ENCODE measurements at places on chromosomes 12 and 14.

DNA sequence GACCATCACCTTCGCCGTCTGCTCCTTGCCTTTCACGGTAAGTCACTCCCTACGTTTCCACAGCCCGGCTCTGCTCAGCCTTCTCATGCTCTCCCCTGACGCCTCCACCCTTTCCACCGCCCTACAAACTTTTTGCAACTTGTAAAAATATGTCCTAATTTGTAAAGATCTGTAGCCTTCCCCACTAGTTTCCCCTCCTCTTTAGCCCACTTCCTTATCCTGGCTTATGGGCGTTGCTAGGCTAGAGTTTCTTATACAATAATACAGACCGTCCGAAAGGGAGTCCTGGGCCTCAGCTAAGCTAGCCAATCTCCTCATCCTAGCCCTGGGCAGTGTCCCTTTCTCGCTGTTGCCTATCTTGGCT lies 1.2 kb downstream of the PTGER2 start:
- no peak for DNase-seq

GRCh38 chr14:106631879-106632278 lies 1105.5 kb downstream of the TMEM121 start:
- no peak for DNase-seq

- DNase-seq = no peak
Measured at GRCh38 chr12:76896274-76896673, 17.5 kb upstream of the CSRP2 start.

GRCh38 chr12:26492406-26492805 lies 297.0 kb downstream of the SSPN start:
- DNase-seq = no peak

- DNase-seq = no peak
Measured at GRCh38 chr14:96792003-96792402, 5.2 kb upstream of the VRK1 start.

DNA sequence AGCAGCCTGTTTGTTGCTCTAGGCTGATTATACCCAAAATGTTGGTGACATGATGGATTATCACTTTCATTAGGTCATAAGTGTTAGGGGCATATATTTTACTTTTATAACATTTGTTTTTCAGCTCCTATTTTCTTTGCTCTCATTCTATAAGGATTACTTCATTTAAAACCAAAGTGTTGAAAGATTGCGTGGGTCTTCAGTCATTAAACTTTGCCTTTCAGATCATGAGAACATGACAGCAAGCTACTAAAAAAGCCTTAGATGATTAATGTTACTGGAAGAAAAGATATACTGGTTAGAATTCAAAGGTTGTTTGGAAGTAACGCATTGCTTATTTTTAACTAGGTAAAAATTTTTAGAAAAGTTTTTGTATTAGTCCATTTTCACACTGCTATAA lies 156.8 kb downstream of the ERC1 start:
- DNase-seq = no peak

- no peak for DNase-seq
Measured at GRCh38 chr12:25322918-25323531, 72.3 kb upstream of the KRAS start.

DNA sequence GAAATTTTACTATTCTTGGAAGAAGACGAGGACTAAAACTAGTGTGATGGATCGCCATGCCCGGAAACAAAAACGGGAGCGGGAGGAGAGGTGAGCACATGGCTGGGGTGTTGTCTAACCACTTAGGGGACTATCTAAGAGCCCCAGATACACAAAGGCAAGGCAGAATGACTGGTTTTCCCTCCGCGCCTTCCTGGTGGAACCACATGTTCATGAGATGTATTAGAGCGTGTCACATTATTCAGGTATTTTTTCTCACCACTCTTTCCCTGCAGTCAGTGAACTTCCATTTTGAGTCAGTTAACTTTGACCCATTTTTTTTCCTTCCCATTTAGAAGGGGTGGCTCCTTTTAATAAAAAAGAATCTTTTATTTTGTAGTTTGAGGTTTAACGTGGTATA lies 68.8 kb upstream of the TRAF3 start:
- no peak for DNase-seq

DNA sequence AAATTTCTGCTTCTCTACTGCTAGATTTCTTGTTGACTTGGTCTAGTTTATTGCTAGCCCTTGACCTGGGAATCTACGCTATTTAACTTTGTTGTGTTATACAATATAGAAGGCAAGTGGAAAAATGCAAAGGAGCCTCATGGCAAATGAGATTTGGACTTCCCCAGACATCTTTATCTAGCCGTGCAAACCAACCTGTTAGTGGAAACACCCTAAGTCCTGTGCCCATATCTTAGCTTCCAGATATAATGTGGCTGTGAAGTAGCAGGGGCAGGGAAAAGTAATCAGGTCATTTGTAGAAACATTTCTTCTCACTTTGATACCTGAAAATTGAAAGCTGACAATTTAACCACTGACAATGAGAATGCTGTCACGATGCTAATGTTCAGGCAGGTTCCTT lies 90.7 kb upstream of the ATP2B1 start:
- DNase-seq = no peak

DNA sequence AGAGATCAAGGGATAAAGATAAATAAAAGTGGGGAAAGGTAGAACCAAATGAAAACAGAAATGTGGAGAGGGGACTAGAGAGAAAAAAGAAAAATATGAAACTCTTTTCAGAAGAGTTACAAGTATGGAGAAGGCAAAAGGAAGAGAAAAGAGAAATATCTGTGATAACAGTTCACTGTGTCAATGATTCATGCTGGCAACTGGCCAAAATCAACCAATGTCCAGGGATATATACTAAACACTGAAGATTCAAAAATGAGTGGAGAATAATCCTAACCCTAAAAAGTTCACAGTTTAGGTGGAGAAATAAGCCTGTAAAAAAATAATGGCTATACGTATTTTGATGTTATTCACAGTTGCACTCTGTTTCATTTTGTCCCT lies 372.3 kb upstream of the KITLG start:
- no peak for DNase-seq

GRCh38 chr14:77141214-77142004 lies at the start of gene ZDHHC22:
ZDHHC22 (minus strand) TSS chr14:77141791; CDS start chr14:77139738, 2,053 bp downstream.
- DNase-seq = no peak

GRCh38 chr12:19695244-19696098 lies 256.2 kb downstream of the AEBP2 start:
- DNase-seq = no peak

DNA sequence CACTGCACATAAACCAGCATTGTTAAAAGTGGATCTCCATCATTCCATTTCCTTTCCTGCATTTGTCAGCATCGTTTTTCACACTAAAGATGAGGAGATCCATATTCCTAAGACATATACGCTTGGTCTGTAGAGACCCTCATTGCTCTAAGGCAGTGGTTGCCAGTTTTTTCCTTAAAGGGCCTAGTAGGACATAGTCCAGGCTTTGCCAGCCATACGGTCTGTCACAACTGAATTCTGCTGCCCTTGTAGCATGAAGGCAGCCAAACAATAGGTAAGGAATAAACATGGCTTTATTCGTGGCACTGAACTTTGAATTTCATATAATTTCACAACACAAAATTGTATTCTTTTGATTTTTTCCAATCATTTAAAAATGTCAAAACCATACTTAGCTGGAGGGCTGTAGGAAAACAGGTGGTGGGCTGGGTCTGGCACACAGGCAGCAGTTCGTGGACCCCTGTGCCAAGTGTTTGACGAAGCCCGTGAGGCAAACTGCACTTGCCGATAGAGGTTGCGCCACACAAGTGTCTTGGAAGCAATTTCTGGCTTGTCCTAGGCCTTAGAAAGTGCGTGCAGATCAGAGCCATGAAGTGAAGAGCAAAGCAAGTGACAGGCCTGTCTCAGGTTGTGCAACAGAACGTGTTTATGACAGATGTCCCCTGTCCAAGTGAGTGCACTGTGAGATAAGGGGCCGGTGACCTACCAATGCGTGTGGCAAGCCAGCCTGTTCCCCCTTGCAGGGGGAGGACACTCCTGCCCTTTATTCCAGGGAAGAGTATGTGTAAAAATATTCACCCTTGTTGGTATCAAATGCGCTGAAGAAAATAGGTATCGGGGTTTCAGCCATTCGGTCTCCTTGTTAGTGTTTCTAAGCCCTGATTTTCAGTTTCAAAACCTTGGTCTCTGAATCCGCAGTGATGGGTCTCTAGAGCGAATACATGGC lies 916 bp upstream of the CHPT1 start:
- no peak for DNase-seq

GRCh38 chr12:84913129-84913515 lies 523 bp upstream of the SLC6A15 start:
- no peak for DNase-seq

- no peak for DNase-seq
Measured at GRCh38 chr12:95229636-95230035, 12.0 kb downstream of the VEZT start.

DNA sequence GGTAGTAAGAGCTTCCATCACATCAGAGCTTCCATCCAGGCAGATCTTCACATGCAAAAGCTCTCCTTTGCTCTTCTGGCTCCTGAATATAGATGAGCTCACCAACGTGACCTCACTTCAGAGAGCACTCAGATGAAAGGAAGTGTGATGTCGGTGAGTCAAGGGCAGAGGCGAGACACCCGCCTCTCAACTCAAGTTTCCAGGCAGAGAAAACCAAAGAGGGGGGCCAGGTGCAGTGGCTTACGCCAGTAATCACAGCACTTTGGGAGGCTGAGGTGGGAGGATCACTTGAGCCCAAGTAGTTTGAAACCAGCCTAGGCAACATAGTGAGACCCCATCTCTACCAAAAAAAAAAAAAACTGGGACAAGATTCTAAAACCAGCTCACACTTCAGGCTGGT lies 126.9 kb downstream of the DUSP6 start:
- peak; percentile 67 for DNase-seq

- no peak for DNase-seq
Measured at GRCh38 chr14:45743884-45744283, 490.9 kb upstream of the MIS18BP1 start.

- DNase-seq = no peak
Measured at GRCh38 chr12:127717278-127717677, 549.7 kb upstream of the TMEM132C start.

GRCh38 chr14:87644689-87645088 lies 348.3 kb downstream of the GALC start:
- DNase-seq = no peak

GRCh38 chr14:101601606-101602465 lies 40.5 kb downstream of the DIO3 start:
- DNase-seq = no peak

DNA sequence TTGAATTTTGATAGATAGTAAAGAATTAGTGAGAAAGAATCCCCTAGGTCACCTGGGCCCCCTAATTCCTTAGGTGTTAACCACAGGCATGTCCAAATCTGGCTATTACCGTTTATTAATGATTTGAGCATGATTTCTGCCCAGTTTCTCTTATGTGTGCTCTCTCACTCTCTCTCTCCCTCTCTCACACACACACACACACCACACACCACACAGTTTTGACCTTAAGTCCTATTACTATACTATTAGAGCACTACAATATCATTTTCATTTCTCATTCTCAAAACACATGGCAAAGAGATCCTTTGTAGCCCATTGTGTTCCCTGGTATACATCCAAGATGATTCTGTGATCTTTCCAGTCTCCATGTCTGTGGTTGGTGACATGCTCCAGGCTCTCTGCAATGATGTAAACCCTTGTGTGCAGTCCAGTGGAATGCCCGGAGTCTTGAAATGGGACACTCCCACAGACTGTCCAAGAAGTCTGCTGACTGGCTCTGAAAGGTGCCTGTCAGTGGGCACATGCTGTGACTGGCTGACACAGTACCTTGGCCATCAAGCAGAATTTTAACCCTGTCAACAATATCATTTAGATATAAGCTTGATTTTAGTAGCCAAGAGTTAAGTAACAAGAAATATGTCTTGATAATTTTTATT lies 96.2 kb downstream of the FIGNL2 start:
- no peak for DNase-seq

DNA sequence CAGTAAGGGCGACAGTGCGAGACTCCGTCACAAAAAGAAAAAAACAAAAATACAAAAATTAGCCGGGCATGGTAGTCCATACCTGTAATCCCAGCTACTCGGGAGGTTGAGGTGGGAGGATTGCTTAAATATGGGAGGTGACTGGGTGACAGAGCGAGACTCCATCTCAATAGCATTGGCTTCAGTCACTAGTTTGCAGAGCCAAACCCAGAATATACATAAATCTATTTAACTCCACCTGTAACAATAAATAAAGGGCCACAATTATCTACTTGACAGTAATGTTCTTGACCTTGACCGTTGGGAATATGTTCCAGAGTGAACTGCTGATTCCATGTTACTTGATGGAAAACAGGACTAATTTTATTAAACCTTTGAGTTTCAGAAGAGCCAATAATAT lies 198.9 kb upstream of the MDGA2 start:
- DNase-seq = no peak

DNA sequence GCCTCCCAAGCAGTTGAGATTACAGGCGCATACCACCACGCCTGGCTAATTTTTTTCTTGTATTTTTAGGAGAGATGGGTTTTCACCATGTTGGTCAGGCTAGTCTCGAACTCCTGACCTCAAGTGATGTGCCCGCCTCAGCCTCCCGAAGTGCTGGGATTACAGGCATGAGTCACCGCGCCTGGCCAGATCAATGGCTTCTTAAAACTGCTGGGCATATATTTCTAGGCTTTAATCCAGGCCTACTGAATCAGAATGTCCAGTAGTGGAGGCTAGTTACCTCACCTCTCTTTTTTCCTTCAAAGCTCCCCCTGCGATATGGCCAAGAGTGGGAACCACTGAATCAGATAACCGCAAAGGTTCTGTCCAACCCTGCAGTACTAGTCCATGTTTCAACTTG lies 17.1 kb downstream of the POU6F1 start:
- no peak for DNase-seq

GRCh38 chr12:26970136-26970535 lies 31.9 kb downstream of the FGFR1OP2 start:
- no peak for DNase-seq

- DNase-seq = no peak
Measured at GRCh38 chr14:68949601-68949965, 29.5 kb downstream of the ACTN1 start.

DNA sequence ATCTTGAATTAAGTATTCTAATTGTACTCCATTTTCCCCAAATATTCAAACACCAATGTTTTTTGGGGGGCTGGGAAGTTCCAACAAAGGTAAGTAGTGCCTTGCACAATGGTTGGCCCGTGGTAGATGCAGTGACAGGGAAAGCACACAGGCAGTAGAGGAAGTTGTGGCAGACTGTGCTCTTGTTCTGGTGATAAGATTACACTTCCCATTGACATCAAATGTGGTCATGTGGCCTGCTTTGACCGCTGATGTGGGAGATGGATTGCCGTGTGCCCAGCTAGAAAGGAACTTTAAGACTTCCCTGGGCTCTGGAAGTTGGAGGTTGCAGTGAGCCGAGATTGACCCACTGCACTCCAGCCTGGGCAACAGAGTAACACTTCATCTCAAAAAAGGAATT lies 223.8 kb downstream of the VRK1 start:
- no peak for DNase-seq

DNA sequence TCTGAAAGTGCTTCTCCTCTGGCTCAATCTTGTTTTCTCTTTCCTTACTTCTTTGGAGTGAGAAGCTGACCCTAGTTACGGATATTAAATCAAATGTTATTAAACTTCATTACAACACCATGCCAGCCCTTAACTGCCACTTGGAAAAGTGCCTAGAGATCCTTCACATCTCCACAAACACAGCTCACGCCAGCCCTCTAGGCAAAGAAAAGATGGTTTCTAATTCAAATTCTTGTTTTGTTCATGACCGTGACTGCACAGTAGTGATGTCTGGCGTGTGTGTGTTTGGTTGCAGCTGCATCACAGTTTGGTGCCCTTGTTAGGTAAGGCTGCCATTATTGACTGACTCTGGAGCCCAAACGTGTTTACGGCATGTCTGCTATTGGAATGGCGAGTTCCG lies 113.0 kb downstream of the BEGAIN start:
- no peak for DNase-seq

All from stimulated activated CD8-positive, alpha-beta memory T cell treated with anti-CD3 and anti-CD28 coated beads, Interleukin-4, amount 100 ng/mL, for 4 hours (primary cell).